HCT116 (cell line): ENCODE measurements at places on chromosomes 12 and 14. TPM values are rescaled to one million over a fixed set of nuclear protein-coding genes. Genes with fewer than 3 reads are reported as not detected.

Gene TPH2
- not detected for total RNA-seq

Gene KRT3
- total RNA-seq: not detected

DNA sequence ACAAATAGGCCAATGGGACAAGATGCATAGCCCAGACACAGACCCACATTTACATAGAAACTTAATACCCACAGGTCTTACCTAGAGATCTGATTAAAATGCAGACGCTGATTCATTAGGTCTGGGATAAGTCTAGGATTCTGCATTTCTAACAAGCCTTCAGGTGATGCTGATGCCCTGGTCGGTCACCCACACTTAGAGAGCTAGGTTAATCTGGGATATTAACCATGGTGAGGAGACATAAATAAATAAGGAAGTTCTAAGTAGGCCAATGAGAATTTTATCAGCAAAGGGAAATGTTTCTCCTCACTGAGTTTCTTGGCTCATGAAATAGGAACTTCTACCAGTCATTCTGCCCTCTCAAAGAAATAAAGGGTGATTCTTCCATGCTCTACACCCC lies 120.1 kb downstream of the BMP4 start:
- peak overlapping the region; percentile 17; the same call in 1 of the 2 replicates for H3K27ac ChIP-seq
- 0 out of 2 replicates have a peak, but pooled peaks cover 4% of the 10 kb centered on the region for H3K36me3 ChIP-seq
- DNase-seq: no peak
- H3K27me3 ChIP-seq: no peaks in the 10 kb centered on the region
- no peak overlapping the region for H3K4me3 ChIP-seq
- H3K4me1 ChIP-seq: peaks cover 25% of the 10 kb centered on the region

DNA sequence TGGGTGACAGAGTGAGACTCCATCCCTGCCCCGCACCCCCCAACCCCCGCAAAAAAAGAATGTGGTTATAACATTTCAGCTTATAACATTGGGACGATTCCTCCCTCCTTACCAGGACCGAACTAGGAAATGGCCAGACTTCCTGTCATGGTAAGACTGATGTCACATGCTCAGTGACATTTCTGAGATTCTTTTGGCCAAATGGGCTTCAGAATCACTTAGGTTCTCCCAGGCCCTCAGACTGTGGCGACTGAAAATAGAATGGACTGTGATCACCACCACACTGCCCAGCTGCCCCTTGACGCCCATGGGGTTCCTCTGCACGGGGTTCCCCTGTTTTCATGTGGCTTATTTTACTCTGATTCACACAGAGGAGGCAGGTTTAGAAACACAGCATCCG lies 115.0 kb upstream of the EVL start:
- no peak overlapping the region for H3K4me3 ChIP-seq
- H3K36me3 ChIP-seq: no peaks in the 10 kb centered on the region
- H3K27ac ChIP-seq: no peak overlapping the region
- DNase-seq: no peak
- H3K27me3 ChIP-seq: no peaks in the 10 kb centered on the region
